ENCODE measurements at places on chromosomes 2 and 18. TPM values are rescaled to one million over a fixed set of nuclear protein-coding genes. Genes with fewer than 3 reads are reported as not detected.

DNA sequence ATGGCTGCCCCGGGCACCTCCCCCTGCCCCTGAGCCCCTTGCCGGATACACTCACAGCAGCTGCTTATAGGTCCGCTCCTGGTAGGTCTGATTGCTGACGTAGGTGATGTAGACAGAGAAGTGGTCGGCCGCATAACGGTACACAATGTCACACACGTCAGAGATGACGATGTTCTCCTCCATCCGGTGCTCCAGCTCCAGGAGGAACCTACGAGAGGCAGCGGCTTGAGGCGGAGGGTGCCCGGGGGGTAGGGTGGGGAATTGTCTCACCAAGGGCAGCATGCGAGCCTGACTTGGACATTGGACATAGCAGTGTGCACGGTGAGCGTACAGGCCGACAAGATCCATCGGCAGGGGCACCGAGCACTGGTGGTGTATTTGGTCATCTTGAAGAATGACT lies 22.8 kb downstream of the SNORC start:
- no peak overlapping the region for H3K4me3 ChIP-seq
- H3K4me1 ChIP-seq = peaks cover 7% of the 10 kb centered on the region
- H3K27me3 ChIP-seq = no peaks in the 10 kb centered on the region
- no peak for DNase-seq

DNA sequence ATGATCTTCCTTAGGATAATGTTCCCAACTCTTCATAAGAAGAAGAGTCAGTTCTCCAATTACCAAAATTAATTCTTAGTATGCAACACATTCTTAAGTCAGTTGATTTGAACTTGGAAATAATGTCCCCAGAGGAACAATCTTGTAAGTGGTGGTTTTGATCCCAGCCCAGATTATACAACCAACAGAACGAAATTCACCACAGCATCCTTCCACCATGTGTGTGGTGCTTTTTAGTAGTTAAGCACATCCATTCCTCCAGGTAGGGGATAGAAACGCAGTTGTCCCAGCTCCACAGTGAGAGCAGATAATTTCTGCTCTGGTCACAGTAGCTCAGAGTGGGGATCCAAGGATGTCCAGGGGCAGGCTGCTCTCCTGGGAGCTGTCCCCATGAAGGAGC lies 161.7 kb upstream of the SLC39A10 start:
- H3K4me1 ChIP-seq = no peaks in the 10 kb centered on the region
- no peaks in the 10 kb centered on the region for H3K36me3 ChIP-seq
- no peak for DNase-seq
- no peaks in the 10 kb centered on the region for H3K27me3 ChIP-seq
- H3K4me3 ChIP-seq = no peak overlapping the region
- H3K27ac ChIP-seq = no peak overlapping the region

DNA sequence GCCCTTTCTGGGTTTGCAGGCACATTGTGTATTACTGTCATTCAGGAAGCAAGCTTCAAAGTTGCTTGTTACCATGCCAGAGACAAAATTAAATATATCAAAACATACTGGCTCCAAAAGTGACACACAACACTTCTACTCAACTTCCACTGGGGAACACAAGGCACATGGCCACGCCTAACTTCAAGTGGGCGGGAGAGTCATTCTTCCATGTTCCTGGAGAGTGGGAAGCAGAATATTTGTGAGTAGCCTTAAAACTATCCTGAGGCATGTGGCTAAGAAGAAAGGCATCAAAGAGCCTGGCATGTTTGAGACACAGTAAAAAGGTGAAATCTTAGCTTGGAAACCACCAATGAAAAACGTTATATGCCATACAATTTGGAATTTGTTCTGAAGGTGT lies 90.5 kb upstream of the TACR1 start:
- no peak for DNase-seq
- H3K4me1 ChIP-seq = no peaks in the 10 kb centered on the region
- no peak overlapping the region for H3K27ac ChIP-seq
- H3K27me3 ChIP-seq = no peaks in the 10 kb centered on the region
- H3K36me3 ChIP-seq = no peaks in the 10 kb centered on the region

DNA sequence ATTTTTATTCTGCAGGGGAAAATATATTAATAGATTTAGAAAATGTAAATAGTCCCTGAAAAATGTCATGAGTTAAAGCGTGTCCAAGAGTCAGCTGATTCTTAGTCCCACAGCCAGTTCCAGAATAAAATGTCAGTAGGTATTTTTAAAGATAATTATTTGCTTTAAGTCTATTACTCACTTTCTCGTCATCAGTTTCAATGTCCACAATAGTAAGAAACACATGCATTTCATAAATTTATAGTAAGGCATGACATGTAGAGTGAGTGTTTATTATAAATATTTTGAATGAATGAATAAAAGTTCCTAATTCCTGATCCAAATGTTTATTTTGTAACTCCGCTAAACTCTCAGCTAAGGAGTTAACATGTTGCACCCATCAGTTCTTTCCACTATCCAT lies 1044.0 kb upstream of the PIK3C3 start:
- H3K36me3 ChIP-seq = no peaks in the 10 kb centered on the region
- DNase-seq = no peak
- H3K4me1 ChIP-seq = no peaks in the 10 kb centered on the region

The UCN gene
- 2.6 TPM for total RNA-seq

All from upper lobe of left lung (tissue), 6 donors.